ENCODE measurements at places on chromosomes 2 and 18.

DNA sequence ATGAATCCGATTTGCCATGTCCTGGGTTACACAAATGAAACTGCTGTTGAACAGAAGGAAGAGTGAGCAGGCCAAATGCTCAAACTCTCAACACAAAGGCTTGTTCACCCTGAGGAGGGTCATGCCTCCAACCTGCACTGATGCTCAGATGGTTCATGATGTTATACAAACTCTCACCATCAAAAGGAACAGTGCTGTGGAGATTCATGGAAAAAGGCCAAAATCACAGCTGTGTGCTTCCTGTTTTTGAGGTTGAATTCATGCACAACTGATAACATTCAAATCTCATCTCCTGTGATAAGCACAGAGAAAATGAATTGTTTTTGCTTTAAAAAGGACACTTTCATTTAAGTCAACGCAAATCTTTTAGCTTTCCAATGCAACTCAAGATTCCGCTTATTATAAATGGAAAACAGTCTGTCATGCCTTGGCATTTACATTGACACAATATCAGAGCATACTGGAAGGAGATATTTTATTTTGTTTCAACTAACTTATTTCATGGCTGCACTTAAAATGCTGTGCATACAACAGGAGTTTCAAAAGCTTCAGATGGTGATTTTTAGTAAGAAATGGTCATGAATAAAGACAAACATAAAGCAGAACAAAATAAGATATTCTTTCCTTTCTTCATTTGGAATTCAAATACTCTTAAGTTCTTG lies 22.2 kb upstream of the TTN start:
- DNase-seq: no peak

- DNase-seq: no peak
Measured at GRCh38 chr2:20443276-20443920, 3.5 kb upstream of the RHOB start.

DNA sequence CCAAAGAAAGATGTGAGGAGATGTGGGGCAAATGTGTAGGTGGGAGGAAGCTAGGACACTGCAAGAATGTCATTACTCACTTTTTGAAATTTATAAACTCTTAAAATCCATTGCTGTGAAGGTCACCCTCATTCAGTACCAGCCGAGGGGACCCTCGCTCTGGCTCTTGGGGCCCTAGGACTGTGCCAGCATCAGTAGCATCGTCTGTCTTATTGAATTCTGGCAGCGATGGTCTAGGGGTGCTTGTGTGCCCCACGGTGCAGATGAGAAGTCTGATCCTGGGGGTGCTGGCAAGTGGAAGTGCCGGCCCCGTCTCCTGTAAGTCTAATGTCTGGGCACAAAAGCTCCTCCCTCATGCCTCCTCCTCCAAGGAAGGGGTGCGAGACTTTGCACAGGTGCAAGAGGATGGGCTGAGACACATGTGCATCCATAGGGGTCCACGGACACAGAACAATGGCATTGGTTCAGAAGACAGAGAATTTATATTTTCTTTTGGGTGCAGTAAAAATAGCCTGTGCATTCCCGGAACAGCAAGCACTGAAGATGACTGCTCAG lies 266.7 kb upstream of the HDAC4 start:
- DNase-seq: no peak

- DNase-seq: no peak
Measured at GRCh38 chr2:102704531-102704930, 57.3 kb upstream of the TMEM182 start.

DNA sequence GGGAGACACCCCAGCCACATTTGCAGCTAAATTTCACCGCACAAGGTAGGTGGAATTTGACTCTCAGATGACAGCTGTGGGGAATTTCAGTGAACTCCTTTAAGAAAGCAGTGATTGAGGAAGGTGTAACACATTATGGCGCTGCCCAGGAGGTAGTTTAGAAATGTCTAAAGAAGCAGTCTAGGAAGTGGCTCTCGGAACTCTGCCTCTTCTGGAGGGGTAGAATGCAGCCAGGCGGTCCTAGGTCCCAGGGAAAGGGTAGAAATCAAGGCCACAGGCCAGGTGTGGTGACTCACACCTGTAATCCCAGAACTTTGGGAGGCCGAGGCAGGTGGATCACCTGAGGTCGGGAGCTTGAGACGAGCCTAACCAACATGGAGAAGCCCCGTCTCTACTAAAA lies 179.0 kb upstream of the HAAO start:
- no peak for DNase-seq

DNA sequence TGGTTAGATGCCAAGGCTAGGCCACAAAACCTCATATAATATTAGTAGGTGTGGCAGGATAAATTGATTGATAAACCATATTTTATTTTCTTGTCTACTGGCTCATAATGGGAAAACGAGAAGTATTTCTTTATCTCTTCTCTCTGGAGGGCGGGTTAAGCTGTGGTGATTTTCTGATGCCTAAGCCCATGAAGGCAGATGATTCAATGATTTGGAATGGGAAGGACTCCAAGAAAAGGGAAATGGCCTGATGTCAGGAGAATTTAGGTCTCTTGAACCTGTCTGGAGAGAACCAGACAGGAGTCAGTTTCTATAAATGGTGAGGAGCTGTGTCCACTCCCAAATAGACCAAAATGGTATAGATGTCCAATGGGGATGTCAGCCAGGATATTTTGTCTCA lies 18.7 kb upstream of the MAP4K3 start:
- DNase-seq: no peak

DNA sequence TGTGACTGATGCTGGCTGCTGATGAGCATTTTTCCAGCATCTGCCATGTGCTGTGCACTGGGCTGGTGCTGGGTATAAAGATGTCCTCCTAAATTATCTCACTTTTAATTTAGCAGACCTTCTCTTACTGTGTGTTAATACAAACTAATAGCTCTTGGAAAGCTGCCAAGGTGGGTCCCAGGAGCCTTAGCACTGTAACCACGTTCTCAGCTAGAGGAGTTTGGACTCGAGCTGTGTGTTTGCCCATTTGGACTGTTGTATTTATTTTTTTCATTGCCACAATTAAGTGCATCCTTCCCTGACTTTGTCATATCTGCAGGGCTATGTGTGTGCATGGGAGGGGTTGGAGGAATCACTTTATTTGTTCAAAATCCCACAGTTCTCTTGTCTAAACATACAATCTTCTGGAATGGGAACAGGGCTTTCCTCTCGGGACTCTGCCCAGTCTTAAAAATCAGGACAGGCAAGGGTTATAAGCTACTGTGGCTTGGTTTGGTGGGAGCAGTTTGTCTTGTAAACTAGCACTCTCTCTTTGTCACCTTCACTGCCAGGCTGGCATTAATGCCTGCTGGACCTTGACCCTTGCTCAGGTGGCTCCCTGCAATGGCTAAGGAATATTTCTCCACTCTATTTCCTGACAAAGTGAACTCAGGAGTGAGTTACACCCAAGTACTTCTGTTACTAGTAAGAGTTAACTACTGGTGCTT lies 129.7 kb upstream of the MGAT5 start:
- DNase-seq: no peak

DNA sequence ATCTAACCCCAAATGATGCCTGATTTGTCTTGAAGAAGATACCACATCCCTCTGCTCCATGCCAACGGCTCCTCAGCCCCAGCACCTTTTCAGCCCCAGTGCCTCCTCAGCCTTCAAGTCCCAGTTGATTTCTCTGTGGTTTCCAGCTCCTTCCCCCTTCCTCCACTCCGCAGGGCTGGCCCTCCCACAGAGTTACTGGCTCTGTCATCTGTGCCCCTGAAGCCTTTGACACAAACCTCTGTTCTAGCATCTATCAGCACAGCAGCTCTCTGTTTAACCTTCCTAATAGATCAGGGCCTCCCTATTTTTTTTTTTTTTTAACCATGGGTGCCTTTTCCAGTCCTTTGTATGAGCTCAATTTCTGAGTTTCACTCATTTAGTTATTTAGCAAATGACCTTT lies 201.3 kb upstream of the CXCR4 start:
- peak; percentile 44 for DNase-seq

DNA sequence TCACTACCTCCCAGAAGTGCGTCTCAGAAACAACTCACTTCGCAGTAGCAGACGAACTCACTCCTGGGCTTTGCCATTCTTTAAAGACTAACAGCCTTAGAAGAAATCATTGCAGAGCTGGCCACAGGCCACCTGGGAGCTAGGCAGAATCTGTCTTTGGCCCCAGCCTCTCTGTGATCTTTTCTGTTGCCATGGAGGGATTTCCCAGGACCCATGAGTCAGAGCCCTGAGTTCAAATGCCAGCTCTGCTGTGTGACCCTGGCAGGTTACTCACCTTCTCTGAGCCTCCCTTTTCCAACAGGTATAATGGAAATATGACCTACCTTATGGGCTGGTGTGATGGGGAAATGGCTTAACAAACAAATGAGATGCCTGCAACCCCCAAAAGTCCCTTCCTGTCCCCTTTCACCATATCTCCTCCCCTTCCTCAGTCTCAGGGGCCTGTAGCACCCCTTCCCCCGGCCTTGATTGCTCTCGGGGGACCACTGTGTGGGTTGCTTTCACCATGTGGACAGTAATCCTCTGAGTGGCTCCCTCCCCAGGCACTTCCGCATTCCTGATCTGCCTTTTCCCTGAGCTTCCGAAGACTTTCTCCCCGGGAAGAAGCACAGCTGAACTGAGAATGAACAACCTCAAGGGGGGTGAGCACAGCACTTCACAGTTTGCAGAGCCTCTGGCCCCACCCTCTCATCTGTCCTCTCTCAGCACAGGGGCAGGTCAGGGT lies 34.0 kb upstream of the SLC66A3 start:
- DNase-seq: no peak

DNA sequence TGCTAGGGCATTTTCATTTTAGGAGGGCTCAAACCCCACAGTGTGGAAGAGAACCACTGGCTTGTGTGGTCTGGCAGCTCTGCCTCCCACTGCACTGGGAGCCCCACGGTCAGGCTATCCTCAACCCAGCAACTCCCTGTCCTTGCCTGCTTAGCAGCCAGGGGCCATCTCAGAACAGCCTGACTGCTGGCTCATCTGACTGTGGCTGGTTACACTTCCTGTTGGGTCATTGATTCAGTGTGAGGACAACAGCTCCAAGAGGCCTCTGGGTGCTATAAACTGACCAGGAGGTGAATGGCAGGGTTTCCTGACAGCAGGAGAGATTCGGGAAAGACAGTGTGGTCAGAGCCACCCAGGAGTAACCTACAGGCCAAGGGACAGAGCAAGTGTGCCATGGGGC lies 40.1 kb downstream of the AMER3 start:
- no peak for DNase-seq

DNA sequence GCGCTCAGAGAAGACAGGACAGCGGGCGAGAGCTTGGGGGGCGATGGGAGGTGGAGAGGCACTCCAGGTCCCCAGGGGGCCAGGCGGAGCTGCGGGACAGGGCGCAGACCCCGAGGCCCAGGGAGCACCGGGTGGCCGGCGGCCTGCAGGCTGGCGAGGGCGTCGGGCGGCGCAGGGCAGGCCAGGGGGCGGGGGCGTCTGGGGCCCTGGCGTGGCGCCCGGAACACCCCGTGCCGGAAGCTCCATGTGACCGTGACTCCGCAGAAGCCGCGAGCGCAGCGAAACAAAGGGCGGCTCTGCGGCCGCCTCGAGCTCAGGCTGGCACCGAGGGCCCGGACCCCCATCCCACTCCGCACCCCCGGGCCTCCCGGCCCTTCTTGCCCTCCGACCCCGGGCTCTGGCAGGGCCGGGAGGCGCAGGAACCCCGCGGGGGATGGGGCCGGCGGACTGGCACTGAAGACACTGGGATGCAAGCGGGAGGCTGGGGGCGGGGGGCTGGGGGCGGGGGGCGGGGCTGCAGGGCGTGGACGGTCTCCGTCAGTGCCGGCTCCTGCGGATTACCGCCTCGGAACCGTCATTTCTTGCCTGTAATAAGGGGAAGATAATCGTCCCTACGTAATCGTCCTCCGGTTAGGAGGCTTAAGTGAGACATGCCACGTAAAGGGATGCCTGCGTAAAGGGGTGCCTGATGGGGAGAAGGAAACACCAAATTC lies 19.1 kb downstream of the SH2D6 start:
- peak; percentile 79 for DNase-seq

DNA sequence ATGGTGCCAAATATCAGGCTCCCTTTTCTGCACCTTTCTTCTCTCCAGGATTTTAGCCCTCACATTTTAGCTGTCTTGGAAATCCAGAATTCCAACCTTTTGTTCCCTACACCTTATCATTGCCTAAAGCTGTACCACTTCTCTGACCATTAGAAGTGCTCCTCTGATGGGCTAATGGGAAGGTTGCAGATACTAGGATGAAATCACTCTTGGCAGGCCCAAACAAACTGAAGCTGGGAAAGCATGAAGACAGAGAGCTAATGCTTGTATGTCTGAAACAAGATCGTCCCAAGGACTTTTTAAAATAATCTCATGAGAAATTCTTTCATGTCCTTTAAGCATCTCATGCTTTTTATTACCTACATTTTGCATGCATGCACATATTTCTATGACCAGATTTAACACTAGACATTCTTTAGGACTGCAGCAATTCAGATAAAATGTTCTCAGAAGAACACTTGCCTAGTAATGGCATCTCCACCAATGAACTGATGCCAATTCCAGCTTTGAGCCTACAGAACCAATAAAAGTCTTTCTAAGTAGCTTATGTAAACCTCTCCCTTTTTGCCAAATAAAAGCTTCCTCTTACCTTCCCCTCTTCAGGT lies 98.4 kb upstream of the OSR1 start:
- DNase-seq: no peak

GRCh38 chr18:27558388-27559155 lies 373.5 kb upstream of the CHST9 start:
- no peak for DNase-seq

DNA sequence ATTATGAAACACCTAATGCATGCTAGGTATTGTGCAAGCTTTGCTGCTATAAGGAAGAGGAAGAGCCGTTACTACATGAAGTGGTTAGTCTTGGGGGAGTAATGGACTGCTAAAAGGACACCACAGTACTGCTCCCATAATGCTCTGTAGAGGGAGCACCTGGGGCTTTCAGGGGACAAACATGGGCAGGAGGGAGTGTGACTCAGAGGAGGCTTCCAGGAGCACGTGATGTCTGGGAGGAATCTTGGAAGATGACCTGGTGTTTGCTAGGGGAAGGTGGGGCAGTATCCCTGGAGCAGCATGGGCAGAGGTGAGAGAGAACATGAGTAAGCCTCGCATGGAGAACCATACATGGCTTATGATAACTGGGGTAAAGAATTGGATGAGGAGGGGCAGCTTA lies 18.8 kb downstream of the MAPK4 start:
- DNase-seq: no peak

DNA sequence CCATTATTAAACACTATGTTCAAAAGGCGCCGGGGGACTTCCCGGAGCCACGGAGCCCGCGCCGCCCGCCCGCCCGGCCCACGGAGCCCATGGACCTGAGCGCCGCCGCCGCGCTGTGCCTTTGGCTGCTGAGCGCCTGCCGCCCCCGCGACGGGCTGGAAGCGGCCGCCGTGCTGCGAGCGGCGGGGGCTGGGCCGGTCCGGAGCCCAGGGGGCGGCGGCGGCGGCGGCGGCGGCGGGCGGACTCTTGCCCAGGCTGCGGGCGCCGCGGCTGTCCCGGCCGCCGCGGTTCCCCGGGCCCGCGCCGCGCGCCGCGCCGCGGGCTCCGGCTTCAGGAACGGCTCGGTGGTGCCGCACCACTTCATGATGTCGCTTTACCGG lies 197 bp downstream of the GDF7 start:
- DNase-seq: no peak

GRCh38 chr2:217293046-217293445 lies 433.2 kb upstream of the TNP1 start:
- DNase-seq: no peak

- DNase-seq: no peak
Measured at GRCh38 chr18:10923141-10923540, 226.2 kb downstream of the PIEZO2 start.
